ENCODE measurements at places on chromosomes 12 and 14.

DNA sequence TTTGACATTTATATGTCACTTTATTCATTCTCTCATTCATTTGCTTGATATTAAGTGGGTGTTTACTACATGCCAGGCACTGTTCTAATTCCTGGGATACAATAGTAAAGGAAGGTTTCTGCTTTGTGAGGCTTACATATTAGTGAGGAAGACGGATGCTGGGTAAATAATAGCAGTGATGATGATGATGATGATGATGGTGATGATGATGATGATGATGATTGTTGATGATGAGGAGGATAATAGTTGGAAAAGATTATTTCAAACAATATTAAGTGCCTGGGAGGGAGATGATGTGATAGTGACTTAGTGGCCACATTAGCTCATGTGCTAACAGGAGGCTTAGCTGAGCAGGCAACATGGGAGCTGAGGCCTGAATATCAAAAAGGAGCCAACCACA is 19.3 kb upstream of the TMEM233 start:
- DNase-seq, result no peak

DNA sequence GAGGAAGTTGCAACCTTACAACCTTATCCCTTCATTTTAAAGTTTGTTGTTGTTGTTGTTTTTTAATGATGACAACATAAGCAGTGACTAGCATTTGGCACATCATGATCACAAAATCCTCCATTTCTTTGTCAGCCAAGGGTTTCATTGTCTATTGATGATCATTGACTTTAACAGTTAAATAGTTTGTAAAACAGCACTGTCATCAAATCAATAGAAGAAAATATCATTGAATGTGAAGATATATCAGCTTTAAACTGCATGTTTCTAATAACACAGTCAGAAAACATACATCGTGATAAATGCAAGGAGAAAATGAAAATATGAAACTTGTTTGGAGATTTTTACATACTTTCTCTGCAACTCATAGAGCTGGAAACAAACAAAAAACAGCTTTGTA is 922.3 kb upstream of the LRFN5 start:
- DNase-seq, result no peak

- DNase-seq, result no peak
Measured at GRCh38 chr14:65310568-65310967, 102.0 kb upstream of the FUT8 start.

DNA sequence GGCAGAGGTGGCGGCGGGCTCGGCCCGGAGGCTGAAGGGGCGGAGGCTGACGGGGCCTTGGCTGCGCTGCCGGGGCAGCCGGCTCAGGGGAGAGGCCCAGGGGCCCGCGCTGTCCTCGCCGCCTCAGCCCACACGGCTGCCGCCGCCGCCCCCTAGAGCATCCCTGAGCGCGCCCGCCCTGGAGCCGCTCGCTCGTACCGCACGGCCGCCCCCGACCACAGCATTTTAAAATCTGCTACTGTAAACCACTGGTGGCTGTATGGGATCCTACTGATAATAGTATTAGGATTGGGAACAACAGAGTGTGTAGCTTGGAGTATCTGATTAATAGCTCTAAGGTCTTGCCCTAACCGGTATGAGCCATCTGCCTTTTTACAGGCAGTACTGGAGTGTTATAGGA is 22.2 kb upstream of the EDDM3A start:
- no peak for DNase-seq

- no peak for DNase-seq
Measured at GRCh38 chr12:46608431-46609272, 217.1 kb downstream of the SLC38A4 start.

DNA sequence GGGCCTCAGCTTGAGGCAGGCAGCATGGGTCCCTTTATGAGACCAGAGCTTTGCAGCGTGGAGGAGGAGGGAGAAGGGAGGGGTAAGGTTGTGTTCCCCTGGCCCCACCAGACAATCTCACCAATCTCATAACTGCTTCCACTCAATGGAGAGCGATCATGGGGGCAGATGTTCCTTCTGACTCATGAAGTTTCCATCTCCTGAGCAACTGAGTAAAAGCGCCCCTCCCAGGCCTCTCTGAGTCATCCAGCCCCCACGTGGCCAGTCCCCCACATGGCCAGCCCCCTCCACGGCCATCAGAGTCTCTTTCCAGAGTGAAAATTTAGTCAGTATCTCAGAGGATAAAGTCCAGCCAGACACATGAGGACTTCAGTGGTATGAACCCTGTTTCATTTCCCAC is 39.2 kb upstream of the PLXNC1 start:
- DNase-seq, result no peak

DNA sequence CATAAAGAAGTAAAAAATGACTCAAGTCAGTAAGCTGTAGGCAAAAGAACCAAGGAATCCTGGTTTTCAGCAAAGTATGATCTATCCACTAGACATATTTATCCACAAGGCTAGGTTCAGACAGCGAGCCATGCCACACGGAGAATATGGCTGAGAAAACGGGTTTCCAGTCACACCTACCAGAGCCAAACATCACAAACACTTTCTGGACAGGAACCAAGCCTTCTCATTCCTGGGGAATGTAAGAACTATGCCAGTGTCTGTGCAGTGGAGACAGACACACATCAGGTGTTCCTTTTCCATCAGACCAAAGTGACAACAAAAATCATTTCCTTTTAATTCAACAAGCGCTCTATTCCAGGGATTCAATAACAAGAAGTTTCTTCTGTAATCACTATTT is 41.1 kb downstream of the AREL1 start:
- no peak for DNase-seq

GRCh38 chr14:63852817-63853731 is at the start of gene SYNE2:
Gene SYNE2, plus strand, starts transcription at chr14:63853004. Its CDS starts 56,145 bp downstream, at chr14:63909149.
- peak; percentile 70 for DNase-seq

GRCh38 chr14:97073622-97074021 is 276.4 kb downstream of the VRK1 start:
- no peak for DNase-seq

- DNase-seq, result no peak
Measured at GRCh38 chr12:131379738-131380137, 331.2 kb upstream of the SFSWAP start.

- DNase-seq, result no peak
Measured at GRCh38 chr14:89178376-89178775, 238.7 kb downstream of the FOXN3 start.

GRCh38 chr14:104938960-104939359 is 14.3 kb downstream of the PLD4 start:
- no peak for DNase-seq

- no peak for DNase-seq
Measured at GRCh38 chr14:101495827-101496775, 65.2 kb upstream of the DIO3 start.

- no peak for DNase-seq
Measured at GRCh38 chr12:74317741-74318140, 219.9 kb upstream of the ATXN7L3B start.
